ENCODE measurements at places on chromosomes 2 and 18.
A peak's percentile ranks its signal among the peaks of the same experiment; 100 is the strongest.

GRCh38 chr2:135651717-135652116 lies 89.9 kb upstream of the UBXN4 start:
- DNase-seq = peak; percentile 59

GRCh38 chr2:203238292-203238703 lies 520 bp upstream of the CYP20A1 start:
- DNase-seq = no peak

DNA sequence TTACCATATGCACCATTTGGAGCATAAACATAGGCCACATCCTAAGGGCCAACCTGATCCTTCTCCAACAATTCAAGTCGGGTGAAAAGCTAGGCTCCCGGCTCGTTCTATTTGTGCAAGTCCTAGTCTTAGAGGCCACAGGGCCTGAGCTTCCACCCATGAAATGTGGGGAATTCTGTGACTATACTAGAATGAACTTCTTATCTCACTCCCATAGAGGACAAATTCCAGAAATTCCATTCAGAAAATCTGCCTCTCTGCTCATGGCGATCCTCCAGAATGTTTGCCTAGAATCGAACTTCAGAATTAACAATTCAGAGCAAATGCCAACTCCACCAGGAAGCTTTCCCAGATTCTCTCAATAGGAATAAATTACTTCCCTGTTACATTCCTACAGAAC lies 187.9 kb downstream of the BCL11A start:
- DNase-seq = no peak

DNA sequence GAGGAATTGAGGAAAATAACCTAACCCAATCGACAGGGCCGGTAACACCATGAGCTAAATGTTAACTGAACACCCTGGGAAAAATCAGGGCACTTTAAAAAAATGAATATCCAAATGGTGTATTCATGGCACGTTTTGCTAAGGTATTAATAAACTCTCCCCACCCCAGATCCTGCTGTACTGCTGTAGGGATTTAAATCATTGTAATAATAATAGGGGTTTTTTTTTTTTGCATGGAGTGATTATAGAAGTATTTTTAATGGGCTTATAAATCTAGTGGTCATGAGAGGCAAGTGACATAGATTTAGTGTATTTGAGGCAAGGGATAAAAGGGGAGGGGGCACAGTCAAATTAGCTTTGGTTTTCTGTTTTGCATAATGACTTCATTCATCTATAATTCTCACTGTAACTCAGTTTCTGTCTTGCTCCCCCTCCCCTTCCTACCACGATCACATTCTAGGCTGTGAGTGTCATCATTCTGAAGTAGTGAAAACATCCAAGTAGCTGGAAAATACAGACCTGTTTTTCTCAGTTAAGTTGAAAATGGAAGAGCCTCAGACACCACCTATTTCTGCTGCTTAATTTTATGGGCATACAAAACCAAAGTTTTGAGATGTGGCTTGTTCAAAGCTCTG lies 18.2 kb upstream of the MGAT5 start:
- DNase-seq = no peak

DNA sequence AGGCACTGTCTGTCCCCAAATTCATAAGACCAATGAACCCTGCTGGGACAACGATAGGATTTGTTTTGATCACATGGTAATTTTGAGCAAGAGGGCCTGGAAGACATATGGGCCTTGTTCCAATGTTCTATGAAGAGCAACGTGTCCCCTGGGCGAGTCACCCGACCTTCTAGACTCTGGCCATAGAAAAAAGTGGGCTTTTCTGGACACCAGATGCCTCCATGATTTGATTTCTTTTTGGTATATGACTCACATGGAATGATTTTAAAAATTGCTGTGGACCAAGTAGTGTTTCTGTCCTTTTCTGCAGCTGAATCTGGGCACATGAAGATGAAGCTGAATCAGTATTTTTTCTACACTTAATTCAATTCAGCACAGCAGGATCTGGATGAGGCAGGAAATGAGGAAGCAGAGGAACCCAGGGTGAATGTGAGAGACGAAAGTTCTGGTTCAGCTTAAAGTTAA lies 104.9 kb downstream of the CDC42EP3 start:
- DNase-seq = no peak

GRCh38 chr2:74619651-74620297 lies 28.4 kb downstream of the M1AP start:
- DNase-seq = no peak

DNA sequence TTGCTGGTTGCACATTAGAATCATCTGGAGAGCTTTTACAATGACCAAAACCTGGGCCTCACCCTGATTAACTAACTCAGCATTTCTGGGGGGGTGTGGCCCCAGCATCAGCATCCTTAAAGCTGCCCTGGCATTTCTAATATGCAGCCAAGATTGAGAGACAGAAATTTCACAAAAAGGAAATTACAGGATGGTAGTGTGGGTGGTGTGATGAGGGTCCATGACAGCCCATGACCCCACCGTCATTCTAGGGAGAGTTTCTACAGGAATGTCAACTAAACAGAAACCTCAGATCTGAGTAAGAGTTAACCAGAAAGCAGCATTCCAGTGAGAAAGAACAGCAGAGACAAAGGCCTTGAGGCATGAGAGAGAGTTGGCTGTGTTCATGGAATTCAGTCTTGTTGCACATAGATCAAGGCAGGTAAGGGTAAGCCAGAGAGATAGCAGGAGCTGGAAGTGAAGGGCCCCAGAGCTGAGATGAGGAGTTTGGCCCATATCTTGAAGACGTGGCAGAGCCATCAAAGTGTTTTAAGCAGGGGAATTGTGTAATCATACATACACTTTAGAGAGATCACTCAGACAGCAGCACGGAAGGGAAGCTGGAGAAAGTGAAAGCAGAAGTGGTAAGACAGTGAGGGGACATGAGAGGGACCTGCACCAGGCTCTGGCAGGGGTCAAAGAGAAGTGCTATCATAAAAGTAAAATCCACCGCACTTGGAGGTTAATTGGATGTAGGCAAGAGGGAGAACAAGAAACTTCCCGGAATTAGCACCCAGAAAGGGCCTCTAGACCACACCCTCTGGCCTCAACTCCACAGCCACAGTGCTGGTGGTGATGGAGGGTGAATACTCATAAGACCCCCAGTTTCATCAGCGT lies 7.8 kb upstream of the TRABD2A start:
- DNase-seq = peak; percentile 81

DNA sequence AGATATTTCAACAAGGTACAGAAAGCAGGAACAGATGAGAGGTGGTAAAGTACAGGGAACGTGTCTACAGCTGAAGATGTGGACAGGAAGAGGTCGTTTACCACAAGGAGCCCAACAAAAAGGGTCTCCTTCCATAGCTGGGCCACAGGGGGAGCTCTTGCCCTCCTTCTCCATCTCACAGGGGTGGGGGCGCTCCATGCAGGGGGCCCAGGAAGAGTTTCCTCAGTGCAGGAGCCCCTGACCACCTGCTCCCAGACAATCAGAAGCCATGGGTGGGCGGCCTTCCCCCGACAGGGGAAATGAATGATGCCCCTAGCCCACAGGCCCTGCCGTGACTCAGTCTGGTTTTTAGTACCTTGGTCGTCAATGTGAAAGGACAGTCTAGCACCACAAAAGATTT lies 163.6 kb upstream of the ZNF516 start:
- DNase-seq = peak; percentile 54

- DNase-seq = no peak
Observed at GRCh38 chr2:120331903-120332302, 14.0 kb upstream of the INHBB start.

DNA sequence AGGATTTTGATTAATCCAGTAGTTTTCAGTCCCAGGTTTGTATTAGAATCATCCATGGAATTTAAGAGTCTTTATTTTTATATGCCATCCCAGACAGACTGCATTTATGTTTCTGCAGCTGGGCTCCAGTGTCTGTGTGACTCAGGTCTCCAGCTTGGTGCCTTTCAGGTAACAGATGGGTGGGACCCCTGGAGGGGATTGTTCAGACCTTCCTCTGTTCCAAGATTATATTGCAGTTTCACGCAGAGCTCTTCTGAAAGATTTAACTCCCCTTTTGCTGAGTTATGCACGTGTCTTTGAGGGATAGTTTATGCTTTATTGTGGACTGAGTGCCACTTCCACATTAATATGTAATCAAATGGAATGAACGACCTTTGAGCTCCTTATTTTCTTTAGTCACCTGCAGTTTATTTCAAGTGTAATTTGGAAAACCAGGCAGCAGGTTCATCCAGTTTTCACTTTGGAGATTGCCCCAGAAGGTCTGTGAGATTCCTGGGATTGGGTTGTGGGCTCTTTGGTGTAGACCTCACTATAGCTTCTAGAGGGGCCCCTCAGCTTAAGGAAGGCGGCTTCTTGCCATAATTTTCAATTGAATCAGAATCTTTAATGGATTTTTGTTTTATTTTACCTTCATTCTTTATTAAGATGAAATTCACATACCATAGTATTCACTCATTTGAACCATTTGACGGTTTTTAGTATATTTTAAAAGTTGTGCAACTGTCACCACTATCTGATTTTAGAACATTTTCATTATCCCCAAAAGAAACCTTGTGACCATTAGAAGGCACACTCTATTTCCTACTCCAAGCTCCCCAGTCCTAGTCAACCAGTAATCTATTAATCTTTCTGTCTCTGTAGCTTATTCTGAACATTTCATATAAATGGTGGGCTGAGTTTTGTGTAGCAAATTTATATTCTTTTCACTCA lies 135.0 kb downstream of the WDSUB1 start:
- no peak for DNase-seq

DNA sequence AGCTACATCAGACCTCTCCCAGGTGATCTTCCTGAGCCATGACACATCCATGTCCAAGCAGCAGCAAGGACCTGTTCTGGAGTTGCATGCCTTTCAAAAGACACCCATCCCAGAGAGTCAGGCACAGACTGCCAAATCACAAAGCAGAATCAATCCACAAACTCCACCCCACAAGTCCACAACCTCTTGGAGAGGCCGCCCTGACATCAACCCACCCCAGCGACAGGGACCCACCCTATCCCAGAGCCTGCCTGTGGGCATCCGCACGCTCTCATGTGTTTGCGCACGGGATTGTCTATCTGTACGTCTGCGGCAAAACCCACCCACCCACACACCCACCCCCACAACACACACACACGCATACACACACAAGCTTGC lies 11.9 kb downstream of the SMAD7 start:
- no peak for DNase-seq

GRCh38 chr2:120916446-120916845 lies 180.8 kb downstream of the GLI2 start:
- DNase-seq = no peak

DNA sequence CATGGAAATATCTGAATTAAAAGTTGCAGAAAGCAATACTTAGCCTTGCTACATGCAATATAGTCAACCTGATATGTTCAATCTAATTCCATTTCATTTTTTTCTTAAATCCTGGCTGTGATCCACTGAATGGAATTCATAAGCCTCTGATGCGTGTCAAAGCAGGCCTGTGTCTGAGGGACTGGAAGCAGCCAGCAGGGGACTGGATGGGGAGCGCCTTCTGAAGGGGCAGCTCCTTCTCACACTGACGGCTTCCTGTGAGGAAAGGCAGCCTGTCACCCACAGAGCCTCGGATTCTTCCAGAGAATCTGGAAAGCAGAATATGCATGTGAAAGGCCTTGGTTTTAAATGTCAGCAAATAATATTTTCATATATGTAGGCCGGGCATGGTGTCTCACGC lies 73.5 kb downstream of the KCNF1 start:
- no peak for DNase-seq

DNA sequence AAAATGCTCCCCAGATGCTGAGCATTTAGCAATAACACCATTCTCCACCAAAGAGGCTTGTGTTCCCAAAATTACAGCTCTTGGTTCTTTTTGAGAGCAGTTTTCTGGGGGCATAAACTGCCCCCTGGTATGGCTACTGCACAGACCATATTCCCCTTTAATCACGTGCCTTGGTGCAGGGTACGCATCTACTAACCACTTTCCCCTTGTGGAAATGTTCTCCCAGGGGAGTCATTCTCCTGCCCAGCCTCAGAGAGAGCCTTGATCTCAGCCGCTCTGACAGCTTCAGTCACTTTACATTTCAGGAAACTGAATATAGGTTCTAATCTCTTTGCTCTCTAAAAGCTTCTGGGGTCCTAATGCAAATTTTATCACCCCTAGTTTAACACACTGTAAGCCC lies 44.7 kb upstream of the EML6 start:
- no peak for DNase-seq

- peak; percentile 42 for DNase-seq
Observed at GRCh38 chr2:38722271-38723061, 28.7 kb downstream of the SRSF7 start.
